ENCODE measurements at places on chromosomes 2 and 18.

DNA sequence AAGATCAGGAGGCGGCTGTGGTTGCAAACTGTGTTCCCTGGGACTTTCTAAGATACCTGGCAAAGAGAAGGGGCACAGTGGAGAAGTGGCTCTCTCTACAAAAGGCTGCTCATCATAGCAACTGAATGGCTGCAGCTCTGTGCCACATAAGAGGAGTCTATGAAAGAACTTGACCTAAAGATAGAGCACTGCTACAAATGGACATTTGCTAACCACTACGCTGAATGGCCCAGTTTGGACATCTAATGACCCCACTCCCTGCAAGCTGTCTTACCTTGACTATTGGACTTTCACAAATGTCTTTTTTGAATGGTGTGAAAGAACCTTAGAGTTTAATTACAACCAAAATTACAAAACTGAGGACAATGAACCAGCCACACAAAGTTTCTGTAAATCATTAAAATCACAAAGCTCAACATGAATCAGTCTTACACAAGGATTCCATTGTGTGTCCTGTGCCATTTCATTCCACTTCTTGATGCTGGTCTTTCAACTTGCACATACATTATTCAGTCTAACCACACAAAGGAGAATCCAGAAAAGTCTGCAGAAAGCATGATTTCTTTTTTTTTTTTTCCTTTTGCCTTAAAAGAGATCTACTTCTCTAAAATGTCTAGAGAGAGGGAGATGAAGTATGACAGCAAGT, 154.0 kb downstream of the LAMA1 start:
- DNase-seq: no peak

DNA sequence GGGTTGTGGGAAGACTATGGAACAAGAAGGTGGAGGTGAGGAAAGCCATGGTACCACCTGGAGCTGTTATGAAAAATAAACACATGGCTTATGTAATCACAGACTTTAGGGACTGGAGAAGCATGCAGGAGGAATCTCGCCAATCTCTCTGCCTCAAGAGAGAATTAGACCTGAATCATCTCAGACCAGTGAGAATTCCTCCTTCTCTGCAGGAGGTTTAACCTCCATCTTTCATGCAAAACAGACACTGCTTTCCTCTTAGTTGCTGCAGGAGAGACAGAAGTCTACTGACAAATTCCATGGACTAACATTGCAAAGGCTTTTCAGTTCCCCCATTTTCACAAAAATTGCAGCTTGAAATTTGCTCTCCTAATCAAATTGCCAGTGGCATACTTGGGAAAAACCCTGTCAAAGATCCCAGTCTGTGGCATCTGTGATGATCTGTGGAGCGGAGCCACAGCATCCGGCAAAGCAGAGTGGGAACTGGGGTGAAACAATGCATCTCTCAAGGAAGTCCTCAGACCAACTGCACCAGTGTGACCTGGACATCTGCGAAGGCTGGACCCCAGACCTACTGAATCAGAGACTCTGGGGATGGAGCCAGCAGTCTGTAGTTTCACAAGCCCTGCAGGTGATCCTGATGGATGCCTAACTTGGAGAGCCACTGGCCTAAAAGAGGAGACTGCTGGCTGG, 28.6 kb upstream of the NCKAP5 start:
- DNase-seq: no peak

GRCh38 chr2:152071092-152071491, 27.8 kb downstream of the CACNB4 start:
- no peak for DNase-seq

- DNase-seq: no peak
Measured at GRCh38 chr2:234490271-234491091, 6.4 kb downstream of the ARL4C start.

GRCh38 chr18:8041526-8042111, 474.5 kb downstream of the PTPRM start:
- no peak for DNase-seq

DNA sequence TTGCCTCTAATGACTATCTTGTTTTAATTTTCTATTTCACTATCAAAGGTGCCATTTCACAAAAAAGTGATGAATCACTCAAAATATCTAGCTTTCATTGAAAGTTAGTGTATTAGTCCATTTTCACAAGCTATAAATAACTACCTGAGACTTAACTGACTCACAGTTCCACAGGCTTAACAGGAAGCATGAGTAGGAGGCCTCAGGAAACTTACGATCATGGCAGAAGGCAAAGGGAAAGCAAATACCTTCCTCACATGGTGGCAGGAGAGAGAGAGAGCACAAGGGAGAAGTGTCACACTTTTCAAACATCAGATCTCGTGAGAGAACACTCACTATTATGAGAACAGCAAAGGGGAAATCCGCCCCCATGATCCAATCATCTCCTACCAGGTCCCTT, 1220.4 kb upstream of the ZEB2 start:
- no peak for DNase-seq

DNA sequence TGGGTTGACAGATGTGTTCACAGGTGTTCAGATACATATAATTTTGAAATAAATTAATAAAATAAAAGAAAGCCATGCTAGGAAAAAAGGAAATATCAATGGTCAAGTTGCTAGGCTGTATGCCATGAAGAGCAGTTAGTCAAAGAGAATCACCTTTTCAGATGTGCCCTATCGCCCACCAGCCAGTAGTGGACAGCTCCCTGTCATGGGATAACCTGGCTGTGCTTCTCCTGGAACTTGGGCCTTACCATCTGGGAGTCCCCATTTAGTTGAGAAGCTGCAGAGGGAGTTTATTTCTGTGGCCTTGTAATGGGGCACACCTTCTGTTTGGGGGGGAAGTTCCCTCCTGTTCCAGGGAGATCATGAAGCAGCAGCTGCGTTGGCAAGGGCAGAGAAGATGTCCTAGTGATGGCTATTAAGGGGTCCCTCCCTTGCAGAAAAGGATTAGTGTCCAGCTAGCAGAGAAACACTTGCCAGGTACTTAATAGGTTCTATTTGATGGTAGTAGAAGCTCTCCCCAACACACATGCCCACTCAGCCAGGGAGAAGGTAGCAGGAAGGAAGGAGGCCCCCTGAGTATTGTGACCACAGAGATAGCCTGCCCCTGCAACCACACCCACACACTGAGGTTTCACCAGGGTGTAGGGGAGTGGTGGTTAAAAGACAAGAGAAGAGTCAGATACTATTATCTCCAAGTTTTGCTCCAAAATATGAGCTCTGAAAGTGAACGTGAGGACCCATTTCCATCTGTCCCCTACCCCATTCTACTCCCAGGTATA, 117.7 kb downstream of the B3GNT2 start:
- DNase-seq: no peak

GRCh38 chr2:193502363-193503035, 1307.8 kb upstream of the TMEFF2 start:
- DNase-seq: no peak

- no peak for DNase-seq
Measured at GRCh38 chr2:61421611-61422010, 49.3 kb downstream of the USP34 start.

- no peak for DNase-seq
Measured at GRCh38 chr2:74924463-74925265, 33.8 kb upstream of the POLE4 start.

GRCh38 chr18:8951491-8951890, 151.0 kb upstream of the NDUFV2 start:
- DNase-seq: no peak

- no peak for DNase-seq
Measured at GRCh38 chr2:235936493-235936892, 231.7 kb downstream of the GBX2 start.

DNA sequence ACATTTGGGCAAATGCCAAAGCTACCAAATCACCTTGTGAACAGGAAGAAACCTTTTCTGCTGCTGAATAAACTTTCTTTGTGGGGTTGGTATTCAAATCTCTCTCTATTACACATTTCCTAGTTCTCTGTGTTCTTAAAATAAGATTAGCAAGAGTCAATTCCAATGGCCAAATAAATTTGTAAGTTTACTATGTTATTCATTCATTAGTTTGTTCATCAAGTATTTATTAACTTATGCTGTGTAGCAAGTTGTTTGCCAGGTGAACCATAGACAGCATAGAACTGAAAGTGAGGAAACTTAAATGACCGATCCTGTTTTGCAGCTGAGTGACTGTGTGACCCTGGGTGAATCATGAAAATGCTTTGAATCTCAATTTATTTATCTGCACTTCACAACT, 37.7 kb upstream of the FSHR start:
- DNase-seq: no peak

- peak; percentile 41 for DNase-seq
Measured at GRCh38 chr2:166373951-166374350, 1.8 kb downstream of the SCN9A start.

DNA sequence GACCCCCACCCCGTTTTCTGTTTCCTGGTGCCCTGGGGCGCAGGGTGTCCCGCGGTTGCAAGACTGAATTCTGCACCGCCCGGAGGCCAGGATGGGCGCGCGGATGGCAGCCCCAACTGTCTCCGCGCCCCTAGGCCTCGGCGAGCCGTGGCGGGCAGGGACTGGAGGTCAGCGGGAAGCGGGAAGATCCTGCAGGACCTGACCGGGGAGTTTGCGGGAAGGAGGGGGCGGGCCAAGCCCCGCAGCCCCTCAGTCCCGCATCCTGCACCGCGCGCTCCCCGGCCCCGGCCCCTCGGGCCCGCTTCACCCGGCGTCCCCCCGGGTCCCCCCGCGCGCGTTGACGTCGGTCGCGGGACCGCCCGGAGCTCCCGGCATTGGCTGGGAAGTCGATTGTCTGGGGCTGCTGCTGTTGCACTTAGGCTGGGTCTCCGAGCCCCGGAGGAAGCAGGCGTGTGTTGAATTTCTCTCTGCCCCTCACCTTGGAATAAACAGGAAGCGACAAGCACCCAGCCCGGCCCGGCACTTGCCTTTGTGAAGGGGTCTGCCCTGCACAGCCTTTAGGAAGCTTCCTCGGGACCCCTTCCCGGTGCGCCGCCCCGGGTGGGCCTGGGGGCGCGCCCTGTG, at the start of gene LDLRAD4:
TSS of gene LDLRAD4 (plus strand) at position 393 of the 624 bp plus-strand sequence.
- DNase-seq: peak; percentile 81

DNA sequence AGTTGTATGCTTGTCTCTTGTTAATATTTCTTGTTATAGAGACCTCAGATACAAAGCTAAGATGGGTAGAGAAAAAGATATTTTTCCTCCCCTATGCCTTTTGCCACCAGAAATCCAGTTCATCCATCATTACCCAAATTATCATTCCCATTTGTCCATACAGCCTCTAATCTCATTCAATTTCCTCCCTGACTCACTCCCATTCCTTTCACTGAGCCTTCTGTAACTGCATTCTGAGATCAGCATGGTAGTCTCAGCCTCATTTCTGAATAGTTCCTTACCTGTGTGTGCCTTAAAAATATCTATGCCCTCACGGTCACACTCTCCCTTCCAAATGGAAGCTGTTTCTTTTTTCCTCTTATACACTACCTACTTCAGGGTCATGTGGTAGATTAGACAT, 15.7 kb upstream of the PIK3C3 start:
- no peak for DNase-seq

DNA sequence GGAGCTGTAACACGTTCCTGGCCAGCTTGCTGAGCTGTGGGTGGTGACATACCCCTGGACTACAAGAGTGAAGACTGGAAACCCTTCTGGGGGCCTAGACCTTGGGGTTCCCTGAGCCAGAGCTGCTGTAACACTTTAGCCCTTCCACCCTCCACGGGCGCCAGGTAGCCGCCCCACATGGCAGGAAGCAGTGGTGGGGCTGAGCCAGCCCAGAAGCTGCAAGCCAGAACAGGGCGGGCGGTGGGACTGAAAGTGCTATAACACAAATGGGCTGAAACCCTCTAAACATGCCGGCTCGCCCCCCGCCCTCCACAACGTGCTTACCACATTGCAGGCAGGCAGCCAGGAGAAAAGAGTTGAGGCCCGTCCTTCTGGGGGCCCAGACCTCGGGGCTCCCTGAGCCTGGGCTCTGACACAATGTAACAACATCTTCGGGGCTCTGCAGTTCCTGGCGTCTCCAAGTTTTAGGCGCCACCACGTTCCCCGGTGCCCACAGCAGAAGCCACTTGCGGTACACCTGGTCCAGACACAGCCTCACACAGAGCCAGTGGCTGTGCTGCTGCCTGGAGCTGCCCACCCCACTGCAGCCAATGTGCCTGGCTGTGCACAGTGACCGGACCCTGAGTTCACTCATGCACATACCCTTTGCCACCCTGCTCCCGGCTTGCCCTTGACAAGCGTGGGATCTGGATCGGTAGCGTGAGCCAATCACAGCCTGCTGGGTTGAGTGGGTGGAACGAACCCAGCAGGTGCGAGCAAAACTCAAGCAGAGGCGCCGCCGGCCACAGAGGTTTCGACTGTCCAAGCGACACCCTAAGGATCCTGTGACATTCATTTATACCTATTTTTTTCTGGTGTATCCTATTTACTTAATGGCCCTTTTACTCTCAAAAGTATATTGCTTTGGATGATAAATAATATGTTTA, 127.4 kb upstream of the FHL2 start:
- DNase-seq: no peak

- no peak for DNase-seq
Measured at GRCh38 chr2:174680221-174680620, 82.6 kb upstream of the WIPF1 start.

DNA sequence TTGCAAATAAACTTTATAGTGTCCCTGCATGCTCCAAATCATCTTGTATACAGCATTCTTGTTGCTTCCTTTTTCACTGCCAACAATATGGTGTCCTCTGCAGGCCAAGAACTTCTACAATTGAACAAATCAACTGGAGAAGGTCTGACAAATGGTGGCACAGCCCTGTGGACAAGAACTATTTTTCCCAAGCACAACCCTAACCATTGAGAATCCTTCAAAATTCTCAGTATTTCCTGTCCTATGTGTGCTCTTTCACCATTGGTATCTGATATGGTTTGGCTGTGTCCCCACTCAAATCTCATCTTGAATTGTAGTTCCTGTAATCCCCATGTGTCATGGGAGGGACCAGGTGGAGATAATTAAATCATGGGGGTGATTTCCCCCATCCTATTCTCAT, 865.1 kb upstream of the ACVR2A start:
- DNase-seq: no peak

DNA sequence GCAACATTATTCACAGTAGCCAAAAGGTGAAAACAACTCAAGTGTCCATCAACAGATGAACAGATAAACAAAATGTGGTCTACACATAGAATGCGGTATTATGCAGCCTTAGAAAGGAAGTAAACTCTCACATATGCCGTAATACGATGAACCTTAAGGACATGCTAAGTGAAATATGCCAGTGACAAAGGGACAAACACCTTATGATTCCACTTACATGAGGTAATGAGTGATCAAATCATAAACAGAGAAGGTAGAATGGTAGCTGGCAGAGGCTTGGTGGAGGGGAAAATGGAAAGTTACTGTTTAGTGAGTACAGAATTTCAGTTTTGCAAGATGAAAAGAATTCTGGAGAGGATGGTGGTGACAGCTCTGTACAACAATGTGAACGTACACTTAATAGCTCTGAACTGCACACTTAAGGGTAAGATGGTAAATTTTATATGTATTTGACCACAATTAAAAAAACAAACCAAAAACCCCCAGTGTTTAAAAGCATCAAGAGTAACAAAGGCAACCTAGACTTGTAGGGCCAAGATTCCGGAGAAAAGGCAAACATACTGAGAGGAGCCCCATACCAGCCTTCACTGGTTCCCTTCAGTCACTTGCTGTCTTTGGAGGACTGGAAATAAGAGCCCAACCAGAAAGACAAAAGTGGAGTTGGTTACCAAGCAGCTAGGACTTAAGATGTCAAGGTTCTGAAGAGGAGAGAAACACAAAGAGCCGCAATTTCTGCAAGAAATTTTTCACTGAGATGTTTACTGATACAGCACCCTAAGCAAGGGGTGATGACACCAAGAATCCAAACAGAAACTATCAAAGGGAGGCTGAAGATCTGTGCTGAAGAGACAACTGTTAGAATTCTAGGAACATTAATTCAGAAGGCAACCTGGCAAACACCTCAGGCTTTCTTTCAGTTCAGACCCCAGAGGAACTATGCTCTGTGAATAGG, 61.3 kb downstream of the CUL3 start:
- no peak for DNase-seq

- peak; percentile 18 for DNase-seq
Measured at GRCh38 chr2:133326652-133327397, 241.4 kb downstream of the NCKAP5 start.

Data from eye (tissue), 1 donor.